ENCODE measurements at places on chromosomes 2 and 18. TPM values are rescaled to one million over a fixed set of nuclear protein-coding genes. Genes with fewer than 3 reads are reported as not detected.

- no peak overlapping the region for H3K4me3 ChIP-seq
- DNase-seq: no peak
- no peaks in the 10 kb centered on the region for H3K27me3 ChIP-seq
- H3K36me3 ChIP-seq: no peaks in the 10 kb centered on the region
These were observed 63.2 kb upstream of the COPS8 start for GRCh38 chr2:237022533-237022932.

DNA sequence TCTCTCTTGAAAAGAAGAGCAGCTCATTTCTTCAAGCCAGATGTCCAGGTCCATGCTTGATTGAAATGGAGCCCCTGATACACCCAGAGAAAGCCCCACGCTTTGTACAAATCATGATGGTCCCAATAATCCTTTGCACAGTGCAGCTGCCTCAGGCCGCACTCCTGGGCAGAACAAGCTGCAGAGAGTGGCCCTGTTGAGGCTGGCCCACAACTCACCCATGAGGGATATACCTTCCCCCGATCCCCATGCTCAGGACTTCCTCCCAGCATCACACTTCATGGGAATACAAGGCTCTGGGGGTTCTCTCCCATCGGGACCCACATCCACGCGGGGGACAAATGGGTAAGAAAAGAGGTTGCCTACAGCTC, 181.8 kb downstream of the CTIF start:
- no peaks in the 10 kb centered on the region for H3K4me1 ChIP-seq
- H3K4me3 ChIP-seq: no peak overlapping the region
- no peaks in the 10 kb centered on the region for H3K27me3 ChIP-seq
- no peak overlapping the region for H3K27ac ChIP-seq
- H3K36me3 ChIP-seq: no peaks in the 10 kb centered on the region

- no peaks in the 10 kb centered on the region for H3K4me1 ChIP-seq
- H3K36me3 ChIP-seq: no peaks in the 10 kb centered on the region
- no peaks in the 10 kb centered on the region for H3K27me3 ChIP-seq
- H3K27ac ChIP-seq: no peak overlapping the region
- H3K4me3 ChIP-seq: no peak overlapping the region
- no peak for DNase-seq
These were observed 60.4 kb upstream of the COPS8 start for GRCh38 chr2:237025090-237025865.

DNA sequence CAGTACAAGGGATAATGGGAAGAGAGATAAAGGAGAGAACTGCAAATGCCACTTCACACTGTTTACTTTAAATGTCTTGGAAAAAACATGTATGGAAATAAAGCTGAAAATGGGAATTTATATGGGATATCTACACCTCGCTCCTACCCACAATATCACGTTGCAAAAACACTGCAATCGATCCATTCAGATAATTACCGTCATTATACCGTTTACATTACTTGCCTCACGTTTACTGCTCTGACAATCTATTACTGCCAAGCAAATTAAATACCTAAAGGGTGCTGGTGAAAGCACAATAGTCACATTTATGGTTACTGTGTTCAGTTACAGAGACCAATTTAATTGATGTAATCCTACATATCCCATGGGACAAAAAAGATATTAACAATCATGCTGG, 214.7 kb upstream of the LYPD1 start:
- no peak overlapping the region for H3K27ac ChIP-seq
- no peak for DNase-seq
- H3K4me3 ChIP-seq: no peak overlapping the region
- H3K27me3 ChIP-seq: no peaks in the 10 kb centered on the region
- no peaks in the 10 kb centered on the region for H3K4me1 ChIP-seq

- H3K4me1 ChIP-seq: peaks cover 16% of the 10 kb centered on the region
- no peak within 1 kb of the TSS for H3K27ac ChIP-seq
- no peak within 1 kb of the TSS for H3K4me3 ChIP-seq
- no peak for DNase-seq
These were observed at the start of gene CD302 for GRCh38 chr2:159797543-159798375. Gene CD302, minus strand, starts transcription at chr2:159798208. Its CDS starts 10 bp downstream, at chr2:159798198.

DNA sequence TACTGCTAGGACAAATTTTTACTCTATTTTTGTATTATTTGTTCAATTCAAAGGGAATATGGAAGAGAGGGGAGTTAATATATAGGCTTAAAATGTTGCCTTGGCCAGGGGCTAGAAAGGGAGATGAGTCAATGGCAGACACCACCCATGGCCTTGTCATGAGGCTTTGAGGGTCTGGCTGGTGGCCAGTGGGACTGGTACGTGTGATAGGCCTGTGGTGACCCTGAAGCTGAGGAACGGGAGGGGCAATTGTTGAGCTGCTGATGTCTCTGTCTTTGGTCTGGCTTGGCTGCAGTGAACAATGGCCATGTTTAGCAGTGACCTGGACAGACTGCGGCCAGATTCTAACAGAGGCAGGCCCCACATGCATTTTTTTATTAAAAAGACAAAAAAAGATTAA, 18.5 kb downstream of the GKN1 start:
- H3K27ac ChIP-seq: no peak overlapping the region
- no peaks in the 10 kb centered on the region for H3K4me1 ChIP-seq
- DNase-seq: no peak
- H3K27me3 ChIP-seq: peaks cover 4% of the 10 kb centered on the region
- H3K36me3 ChIP-seq: no peaks in the 10 kb centered on the region

DNA sequence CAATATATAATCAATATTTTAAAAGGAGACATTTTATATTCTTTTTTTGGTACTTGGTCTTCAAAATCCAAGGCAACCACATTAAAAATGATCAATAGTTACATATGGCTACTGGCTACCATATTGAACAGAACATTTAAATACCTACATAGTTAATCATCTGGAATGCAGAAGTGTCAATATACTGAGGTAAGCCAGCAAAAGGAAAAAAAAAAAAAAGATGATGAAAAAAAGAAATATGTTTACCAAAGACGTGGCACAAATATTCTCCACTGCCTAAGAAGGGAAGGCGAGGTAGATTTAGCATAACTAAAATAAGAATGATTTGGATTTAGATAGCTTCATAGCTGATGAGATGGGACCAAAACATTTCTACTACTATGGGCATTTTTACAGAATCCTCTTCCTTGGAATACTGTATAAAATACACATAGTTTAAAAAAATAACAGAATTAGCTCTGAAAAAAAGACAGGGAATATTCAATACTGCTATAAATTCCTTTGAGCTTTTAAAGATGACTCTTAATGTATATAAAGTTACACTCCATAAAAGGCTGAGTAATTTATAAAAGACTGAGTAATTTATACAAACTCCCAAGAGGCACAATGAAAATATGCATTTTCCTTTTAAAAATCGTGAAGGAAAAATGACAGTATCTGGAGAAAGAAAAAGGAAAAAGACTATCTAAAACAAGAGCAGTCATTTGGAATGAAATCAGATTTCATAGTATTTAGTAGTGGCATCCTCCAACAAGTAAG, 63.5 kb downstream of the CDH2 start:
- no peaks in the 10 kb centered on the region for H3K27me3 ChIP-seq
- DNase-seq: no peak

- H3K4me1 ChIP-seq: no peaks in the 10 kb centered on the region
- H3K27ac ChIP-seq: no peak overlapping the region
- H3K27me3 ChIP-seq: no peaks in the 10 kb centered on the region
These were observed 96.7 kb downstream of the CRIM1 start for GRCh38 chr2:36452260-36452659.

DNA sequence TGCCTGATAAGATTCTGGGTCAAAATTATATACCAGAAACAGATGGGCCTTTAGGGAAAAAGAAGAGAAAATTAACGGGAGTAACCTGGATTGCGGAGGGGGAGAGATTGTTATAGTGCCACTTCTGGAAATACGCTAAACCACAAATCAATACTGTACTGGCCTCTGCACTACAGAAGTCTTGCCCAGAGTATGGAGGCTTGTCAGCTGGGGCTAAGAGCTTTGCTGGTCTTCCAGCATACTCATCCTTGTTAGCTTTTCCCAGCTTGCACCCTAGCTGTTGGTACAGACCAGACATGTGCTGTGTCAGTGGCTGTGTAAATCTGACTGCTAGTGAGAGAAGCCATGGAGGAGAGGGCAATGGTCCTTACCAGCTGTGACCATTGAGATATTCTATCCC, 8.9 kb downstream of the AGBL5 start:
- H3K36me3 ChIP-seq: peaks cover 6% of the 10 kb centered on the region
- no peaks in the 10 kb centered on the region for H3K27me3 ChIP-seq
- H3K4me1 ChIP-seq: no peaks in the 10 kb centered on the region
- no peak for DNase-seq
- H3K27ac ChIP-seq: no peak overlapping the region

GRCh38 chr2:142008135-142008744, 122.6 kb downstream of the LRP1B start:
- DNase-seq: no peak
- H3K36me3 ChIP-seq: no peaks in the 10 kb centered on the region
- no peaks in the 10 kb centered on the region for H3K27me3 ChIP-seq

DNA sequence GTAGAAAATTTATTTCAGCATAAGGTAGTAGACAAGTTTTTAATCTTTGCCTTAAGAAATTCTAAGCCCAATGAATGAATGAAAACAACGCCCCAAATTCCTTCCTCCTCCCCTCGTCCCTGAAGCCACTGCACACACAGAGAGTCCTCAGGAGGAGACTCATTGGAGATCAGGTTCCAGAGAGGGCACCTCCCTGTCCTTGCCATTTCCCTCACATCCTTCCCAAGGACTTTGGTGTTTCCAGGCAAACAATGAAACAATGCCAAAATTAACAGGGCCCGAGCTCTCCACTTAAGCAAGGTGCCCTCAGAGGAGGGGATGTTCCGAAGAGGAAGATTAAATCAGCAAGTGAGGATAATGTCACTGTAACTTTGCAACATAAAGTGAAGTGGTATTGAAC, 240.7 kb downstream of the DCDC2C start:
- DNase-seq: no peak
- no peak overlapping the region for H3K27ac ChIP-seq
- H3K27me3 ChIP-seq: no peaks in the 10 kb centered on the region
- no peaks in the 10 kb centered on the region for H3K4me1 ChIP-seq

DNA sequence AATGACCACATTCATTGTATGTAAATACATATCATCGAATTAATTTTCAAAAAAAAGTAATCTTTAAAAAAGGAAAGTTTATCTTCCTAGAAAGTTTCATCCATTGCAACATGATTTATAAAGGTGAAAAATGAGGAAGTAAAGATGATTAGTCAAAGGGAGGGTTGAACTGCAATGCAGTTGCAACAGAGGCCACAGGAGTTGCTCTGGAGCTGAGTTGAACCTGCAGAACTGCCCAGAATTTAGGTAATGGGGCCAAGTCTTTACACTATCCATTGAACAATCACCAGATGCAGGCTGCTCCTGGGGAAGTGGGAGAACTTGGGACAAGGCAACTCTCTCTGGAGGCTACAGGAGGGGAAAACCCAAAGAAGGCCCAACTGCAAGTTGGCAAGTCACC, 390.7 kb downstream of the METTL4 start:
- no peak overlapping the region for H3K27ac ChIP-seq
- H3K36me3 ChIP-seq: no peaks in the 10 kb centered on the region
- H3K27me3 ChIP-seq: no peaks in the 10 kb centered on the region

- no peak overlapping the region for H3K27ac ChIP-seq
- H3K4me1 ChIP-seq: no peaks in the 10 kb centered on the region
- H3K27me3 ChIP-seq: no peaks in the 10 kb centered on the region
These were observed 26.8 kb upstream of the IL1RL1 start for GRCh38 chr2:102284611-102285010.

DNA sequence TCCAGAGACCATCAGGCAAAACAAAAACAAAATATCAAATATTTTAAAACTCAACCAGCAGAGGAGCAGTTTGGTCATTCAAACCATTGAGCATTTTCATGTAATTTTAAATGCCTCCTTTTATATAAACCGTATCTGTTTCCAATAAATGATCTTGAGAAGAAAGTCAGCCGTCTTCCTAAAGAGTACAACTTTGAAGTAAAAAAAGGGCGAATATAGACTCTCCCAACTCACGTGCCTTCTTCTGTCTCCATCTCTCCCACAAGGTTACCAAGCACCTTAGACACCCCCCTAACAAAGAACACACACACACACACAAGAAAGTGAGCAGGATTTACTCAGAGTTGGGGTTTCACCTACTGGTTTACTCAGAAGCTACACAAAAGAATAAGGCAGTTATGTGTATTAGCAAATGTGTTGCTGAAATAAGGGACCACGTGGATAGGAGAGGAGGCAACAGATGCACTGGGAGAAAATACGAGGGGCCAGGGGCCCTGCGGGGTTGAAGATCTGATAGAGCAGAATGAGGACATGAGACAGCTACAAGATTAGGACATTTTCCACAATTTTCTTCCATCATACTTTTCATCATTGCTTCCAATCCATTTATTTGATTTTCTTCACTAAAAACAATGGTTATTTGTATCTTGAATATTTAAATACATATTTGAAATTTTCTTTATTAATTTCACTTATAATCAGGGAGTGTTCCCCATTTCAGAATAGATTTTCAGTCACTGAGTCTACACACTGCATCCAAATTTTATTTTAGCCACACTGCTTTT, 45.0 kb downstream of the EVA1A start:
- H3K4me3 ChIP-seq: no peak overlapping the region
- H3K4me1 ChIP-seq: no peaks in the 10 kb centered on the region
- DNase-seq: no peak

GRCh38 chr2:61432990-61433389, 37.9 kb downstream of the USP34 start:
- no peak overlapping the region for H3K4me3 ChIP-seq
- H3K27ac ChIP-seq: no peak overlapping the region
- H3K4me1 ChIP-seq: peaks cover 38% of the 10 kb centered on the region
- no peaks in the 10 kb centered on the region for H3K36me3 ChIP-seq
- no peaks in the 10 kb centered on the region for H3K27me3 ChIP-seq

DNA sequence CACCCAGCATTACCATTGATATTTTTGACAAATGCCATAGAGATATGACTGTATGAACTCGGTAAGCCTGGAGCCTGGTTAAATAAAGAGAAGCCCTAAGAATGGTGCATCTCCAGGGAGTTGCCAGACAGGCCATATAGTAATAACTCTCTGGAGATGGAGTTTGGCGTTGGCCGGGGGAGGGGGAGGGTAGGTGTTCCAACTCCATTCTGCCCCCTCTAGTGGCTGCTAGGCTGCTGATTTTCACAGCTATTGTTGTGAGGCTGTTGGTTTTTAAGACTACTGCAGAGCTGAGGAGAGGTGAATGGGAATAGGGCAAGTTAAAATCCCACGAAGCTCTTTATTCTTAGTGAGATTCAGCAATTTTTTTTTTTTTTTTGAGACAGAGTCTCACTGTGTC, 99.9 kb downstream of the GALNT14 start:
- H3K36me3 ChIP-seq: no peaks in the 10 kb centered on the region
- H3K27me3 ChIP-seq: no peaks in the 10 kb centered on the region
- no peaks in the 10 kb centered on the region for H3K4me1 ChIP-seq
- DNase-seq: no peak

The ZNF396 gene
- polyA plus RNA-seq: 1.5 TPM

The ADAM17 gene
- polyA plus RNA-seq: 13.7 TPM

The MAP2 gene
- polyA plus RNA-seq: 0.20 TPM

The HOXD10 gene
- not detected for polyA plus RNA-seq

The LOXHD1 gene
- polyA plus RNA-seq: not detected

The GPD2 gene
- polyA plus RNA-seq: 7.8 TPM

The MC2R gene
- polyA plus RNA-seq: not detected

Data from CD4-positive, alpha-beta memory T cell (primary cell).